ENCODE measurements at places on chromosomes 2 and 18.

- peak; percentile 9 for DNase-seq
Observed at GRCh38 chr2:121008975-121009374, 273.3 kb downstream of the GLI2 start.

- DNase-seq, result no peak
Observed at GRCh38 chr2:77284353-77284752, 237.8 kb downstream of the LRRTM4 start.

- DNase-seq, result peak; percentile 3
Observed at GRCh38 chr18:78238404-78239089, 741.1 kb upstream of the SALL3 start.

DNA sequence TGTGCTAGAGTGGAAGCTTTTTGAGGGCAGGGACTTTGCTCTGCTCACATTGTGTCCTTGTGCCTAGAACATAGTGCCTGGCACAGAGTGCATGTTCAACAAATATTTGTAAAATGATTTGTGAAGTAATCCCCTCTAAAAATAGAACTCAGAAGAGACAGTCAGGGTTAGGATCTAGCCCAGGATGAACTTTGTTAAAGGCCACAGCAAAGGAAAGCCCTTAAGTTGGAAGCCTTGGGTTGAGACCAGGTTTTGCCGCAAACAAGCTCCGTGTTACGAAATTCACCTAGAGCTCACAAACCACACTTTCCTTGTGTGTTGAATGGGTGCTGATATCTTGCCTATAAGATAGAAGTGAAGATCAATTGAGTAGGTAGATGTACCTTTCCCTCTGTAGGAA, 84.2 kb downstream of the SETBP1 start:
- DNase-seq, result no peak

- DNase-seq, result no peak
Observed at GRCh38 chr2:234846599-234847363, 105.0 kb upstream of the SH3BP4 start.

GRCh38 chr2:104774631-104775030, 79.3 kb upstream of the POU3F3 start:
- no peak for DNase-seq

- DNase-seq, result no peak
Observed at GRCh38 chr2:114049826-114050225, 159.9 kb downstream of the ACTR3 start.

DNA sequence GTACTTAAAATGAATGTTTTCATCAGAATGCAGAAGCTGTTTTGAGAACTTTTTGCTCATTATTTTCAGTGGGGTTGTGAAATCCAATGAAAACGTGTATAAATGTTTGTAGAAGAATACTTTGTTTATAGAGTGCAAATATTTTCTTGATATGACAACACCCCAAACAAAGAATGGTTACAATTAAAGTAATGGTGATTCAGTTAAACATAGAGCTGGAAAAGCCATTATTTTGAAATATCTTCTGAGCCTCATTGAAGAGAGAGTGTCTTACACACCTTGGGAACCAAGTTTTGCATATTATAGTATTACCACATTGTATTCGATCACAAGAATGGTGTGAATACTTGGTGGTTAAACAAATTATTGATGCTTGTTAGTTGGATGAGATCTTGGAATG, 48.7 kb downstream of the SPTBN1 start:
- DNase-seq, result no peak
